Liver (tissue), 10 donors: ENCODE measurements at places on chromosomes 3 and 15.

DNA sequence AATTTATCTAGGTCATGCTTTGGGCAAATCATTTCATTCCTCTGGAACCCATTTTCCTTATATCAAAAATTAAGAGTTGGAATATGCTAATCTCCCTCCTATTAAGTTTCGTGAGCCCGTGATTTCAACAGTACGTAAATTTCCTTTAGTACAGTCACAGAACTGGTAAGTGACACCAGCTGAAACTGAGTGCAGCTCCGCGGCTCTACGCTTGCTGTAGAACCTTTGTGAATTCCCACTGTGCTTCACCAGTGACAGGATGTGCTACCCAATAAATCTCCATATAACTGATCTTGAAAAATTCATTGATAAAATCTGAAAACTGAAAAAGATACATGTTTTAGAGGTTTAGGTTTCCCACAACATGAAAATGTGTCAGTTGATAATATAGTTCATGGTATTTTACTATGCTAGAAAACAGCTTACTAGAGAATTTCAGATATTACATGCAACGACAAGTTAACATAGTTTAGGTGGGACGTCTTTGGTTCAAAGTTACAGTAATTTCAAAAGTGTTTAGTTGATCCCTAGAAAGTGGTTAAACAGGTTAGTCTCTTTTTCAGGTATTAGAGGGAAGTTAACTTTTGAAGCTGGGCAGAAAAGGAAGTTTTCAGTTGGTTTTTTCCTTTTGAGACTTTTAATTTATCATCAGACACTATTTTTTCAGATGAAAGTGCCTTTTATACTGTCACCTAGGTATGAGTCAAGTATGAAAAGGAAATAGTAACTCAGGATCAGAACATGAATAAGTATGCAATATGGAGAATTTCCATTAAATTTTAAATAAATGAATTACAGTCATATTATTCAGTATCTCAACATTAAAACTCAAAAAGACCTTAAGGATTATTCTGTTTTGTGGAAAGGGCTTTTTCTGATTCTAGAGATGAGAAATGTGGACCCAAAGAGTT is 57.0 kb downstream of the PPARG start:
- no peak for DNase-seq

GRCh38 chr3:126781889-126782491 is 78.0 kb downstream of the CHCHD6 start:
- DNase-seq = no peak

DNA sequence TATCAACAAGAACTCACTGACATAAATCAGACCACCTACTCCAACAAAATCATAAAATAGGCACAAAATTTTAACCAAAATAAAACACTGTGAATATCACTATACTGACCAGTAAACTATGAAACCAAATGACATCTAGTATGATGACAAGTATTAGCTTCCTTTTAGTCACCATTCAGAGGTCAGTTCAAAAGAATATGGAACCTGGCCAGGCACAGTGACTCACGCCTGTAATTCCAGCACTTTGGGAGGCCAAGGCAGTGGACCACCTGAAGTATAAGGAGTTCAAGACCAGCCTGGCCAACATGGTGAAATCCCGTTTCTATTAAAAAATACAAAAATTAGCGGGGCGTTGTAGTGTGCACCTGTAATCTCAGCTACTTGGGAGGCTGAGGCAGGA is 65.8 kb downstream of the SMARCC1 start:
- no peak for DNase-seq

DNA sequence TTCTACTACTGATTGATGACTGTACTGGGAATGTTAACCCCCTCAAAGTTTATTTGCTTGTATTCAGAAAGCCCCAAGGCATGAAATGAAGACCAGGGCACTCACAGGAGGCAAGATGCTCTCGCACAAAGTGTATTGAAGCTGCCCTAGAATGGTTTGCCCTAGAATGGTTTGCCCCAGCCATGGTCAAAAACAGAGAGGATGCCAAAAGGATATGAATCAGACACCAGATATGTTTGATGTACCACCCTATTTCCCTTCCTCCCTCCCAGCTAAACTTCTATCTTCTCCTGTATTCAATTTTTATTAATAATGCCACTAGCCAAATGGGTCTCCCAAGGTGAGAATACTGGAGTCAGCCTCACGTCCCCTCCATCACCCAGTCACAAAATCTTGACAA is 101.3 kb downstream of the TMCO5A start:
- DNase-seq = no peak

DNA sequence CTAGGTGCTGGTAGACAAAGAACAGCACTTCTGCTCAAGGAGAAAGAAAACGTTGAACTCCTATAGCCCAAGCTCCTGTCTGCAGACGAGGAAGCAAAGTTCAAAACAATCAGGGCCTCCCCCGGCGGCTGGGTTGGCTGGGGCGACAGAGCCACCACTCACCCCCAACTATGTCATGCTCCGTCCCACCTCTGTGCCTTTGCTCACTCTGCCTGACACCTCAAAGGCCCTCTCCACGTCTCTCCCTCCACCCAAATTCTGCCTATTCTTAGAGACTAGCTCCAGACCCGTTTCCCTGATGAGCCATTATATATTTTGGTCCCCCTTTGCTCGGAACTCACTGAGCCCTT is 304.3 kb downstream of the TLE3 start:
- peak; percentile 26 for DNase-seq

- DNase-seq = no peak
Observed at GRCh38 chr15:74400915-74401757, 32.6 kb downstream of the SEMA7A start.

GRCh38 chr3:43418601-43419272 is 132.4 kb downstream of the SNRK start:
- no peak for DNase-seq

DNA sequence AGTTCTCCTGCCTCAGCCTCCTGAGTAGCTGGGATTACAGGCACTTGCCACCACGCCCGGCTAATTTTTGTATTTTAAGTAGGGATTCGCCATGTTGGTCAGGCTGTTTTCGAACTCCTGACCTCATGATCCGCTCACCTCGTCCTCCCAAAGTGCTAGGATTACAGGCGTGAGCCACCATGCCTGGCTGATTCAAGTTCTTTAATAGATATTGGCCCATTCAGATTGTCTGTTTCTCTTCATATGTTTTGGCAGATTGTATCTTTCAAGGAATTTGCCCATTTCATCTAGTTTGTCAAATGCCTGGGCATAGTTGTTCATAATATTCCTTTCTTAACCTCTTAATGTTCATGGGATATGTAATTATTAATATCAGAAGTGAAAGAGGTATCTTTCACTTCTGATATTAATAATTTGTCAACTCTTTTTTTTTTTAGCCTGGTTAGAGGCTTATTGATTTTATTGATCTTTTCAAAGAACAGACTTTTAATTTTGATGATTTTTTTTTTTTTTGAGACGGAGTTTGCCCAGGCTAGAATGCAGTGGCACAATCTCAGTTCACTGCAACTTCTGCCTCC is 40.2 kb upstream of the ZFAND6 start:
- no peak for DNase-seq

GRCh38 chr3:150090877-150091276 is 120.2 kb upstream of the PFN2 start:
- no peak for DNase-seq

DNA sequence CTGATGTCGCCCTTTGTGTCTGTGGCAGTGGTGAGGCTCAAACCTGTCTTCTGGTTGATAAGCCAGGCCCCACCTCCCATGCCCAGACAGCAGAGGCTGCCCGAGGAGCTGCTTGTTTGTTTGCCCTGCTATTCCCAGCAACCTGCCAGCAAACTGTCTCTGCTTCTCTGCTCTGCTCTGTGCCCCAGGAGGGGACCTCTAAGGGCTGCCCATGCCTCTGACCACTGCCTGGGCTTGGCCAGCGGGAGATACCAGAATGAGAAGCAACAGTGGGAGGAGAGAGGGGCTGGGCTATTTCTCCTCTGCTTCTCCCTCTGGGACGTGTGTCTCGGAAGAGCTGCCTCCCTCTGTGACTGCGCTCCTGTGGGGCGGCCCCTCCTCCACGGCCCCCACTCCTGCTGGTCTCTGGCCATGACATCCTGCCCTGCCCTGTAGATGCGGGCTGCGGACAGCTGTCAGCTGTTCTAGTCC is 213.1 kb downstream of the RPLP1 start:
- DNase-seq = no peak

GRCh38 chr15:48556159-48556897 is 89.2 kb downstream of the FBN1 start:
- no peak for DNase-seq
